ENCODE measurements at places on chromosomes 12 and 14.

GRCh38 chr14:68607081-68607866 is 185.6 kb downstream of the ZFP36L1 start:
- DNase-seq = no peak

GRCh38 chr12:53172352-53172751 is 8.2 kb upstream of the ZNF740 start:
- DNase-seq = no peak

- no peak for DNase-seq
Measured at GRCh38 chr12:46523446-46523845, 150.9 kb upstream of the SLC38A2 start.

- DNase-seq = no peak
Measured at GRCh38 chr12:89235189-89235993, 116.9 kb downstream of the DUSP6 start.

GRCh38 chr12:68013181-68013580 is 23.9 kb downstream of the IFNG-AS1 start:
- no peak for DNase-seq

DNA sequence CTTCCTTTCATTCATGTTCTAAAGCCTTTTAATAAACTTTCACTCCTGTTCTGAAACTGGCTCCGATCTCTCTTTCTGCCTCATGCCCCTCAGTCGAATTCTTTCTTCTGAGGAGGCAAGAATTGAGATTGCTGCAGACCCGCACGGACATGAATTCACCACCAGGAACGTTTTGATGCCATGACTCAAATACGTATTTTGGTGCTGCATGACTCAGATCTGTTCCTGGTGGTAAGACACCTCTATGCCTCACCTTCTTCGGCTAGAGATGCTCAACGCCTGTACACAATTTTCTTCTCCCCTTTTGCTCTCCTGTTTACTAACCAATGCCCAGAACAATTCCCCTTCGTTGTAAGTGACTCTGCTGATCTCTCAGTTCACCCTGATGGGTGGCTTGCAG is 52.0 kb upstream of the RIMBP2 start:
- DNase-seq = no peak

- no peak for DNase-seq
Measured at GRCh38 chr12:120225200-120225558, 24.3 kb upstream of the RPLP0 start.

DNA sequence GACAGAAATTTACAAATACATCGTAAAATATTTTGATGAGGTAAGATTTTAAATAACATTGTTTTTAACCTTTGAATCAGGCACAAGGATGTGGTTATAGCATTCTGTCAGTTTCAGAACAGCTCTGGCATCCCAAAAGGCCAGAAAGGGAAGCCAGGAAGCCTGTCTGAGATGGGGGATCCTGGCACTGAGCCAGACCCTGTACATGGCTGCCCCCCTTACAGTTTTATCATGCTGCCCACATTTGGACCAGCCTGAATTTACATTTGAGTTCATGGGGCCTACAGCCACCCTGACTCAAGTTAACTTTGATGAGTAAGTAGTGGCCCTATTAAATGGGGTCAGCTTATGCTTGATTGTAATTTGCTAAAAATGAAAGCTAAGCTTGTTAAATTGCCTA is 155.6 kb downstream of the PLXNC1 start:
- DNase-seq = no peak

DNA sequence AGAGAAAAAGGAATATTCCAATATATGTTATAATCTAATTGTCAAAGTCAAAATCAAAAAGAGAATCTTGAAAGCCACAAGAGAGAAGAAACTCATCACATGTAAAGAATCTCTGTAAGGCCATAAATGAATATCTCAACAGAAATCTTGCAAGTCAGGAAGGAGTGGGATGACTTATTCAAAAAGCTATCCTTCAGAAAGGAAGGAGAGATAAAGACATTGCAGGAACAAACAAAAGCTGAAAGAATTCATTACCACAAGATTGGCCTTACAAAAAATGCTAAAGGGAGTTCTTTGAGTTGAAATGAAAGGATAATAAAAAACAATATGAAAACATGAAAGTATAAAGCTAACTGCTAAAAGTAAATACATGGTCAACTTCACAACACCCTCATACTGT is 286.8 kb downstream of the LRIG3 start:
- no peak for DNase-seq

- no peak for DNase-seq
Measured at GRCh38 chr14:94945615-94946014, 175.7 kb upstream of the GSC start.

DNA sequence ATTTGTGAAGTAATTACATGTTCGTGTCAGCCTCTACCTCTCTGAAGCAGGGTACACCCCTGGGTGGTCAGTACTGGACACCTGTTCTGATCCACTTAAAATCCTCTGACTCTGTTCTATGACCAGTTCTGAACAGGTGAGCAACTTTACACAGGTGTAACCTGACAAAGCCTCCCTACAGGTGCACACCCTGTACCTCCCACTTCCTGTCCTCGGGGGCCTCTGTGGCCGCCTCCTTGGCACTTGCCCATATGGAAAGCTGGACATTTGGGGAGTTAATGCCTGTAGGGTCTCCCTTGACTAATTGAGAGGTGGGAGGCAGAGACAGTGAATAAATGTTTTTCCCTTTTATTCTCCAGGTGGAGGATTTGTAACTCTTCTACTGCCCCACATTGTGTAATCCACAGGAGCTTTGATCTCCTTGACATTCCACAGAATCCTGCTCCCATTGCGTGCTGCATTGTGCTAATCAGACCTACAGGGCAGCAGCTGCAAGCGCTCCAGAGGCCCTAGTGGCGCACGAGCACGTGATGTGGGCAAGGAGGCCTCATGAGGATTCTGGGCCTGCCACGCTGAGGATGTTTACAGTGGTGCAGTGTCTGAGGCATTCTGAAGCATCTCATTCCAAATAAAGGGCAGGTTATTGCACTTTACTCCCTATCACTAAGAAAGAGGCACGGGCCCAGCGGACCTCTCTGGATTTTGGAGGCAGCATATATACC is 45.8 kb upstream of the BATF start:
- DNase-seq = no peak

- DNase-seq = no peak
Measured at GRCh38 chr14:94405486-94405885, 17.1 kb upstream of the SERPINA1 start.

GRCh38 chr12:30796313-30796780 is 41.6 kb upstream of the CAPRIN2 start:
- DNase-seq = no peak

DNA sequence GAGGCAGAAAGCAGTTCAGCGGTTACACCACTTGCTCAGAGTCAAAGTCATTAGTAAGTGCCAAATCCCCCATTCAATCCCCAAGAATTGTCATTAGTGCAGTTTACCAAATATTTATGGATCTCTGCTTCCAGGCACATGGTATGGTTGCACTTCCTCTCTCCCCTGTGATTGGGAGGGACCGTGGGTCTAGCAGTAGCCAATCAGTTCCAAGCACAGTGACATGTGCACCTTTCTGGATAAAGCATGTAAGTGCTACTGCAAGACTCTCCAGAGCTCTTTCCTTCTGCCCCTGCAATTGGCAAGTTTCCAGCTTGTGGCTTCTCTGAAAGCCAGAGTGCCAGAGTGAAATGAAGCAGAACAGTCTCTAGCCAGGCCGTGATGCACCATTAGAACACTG is 85.3 kb upstream of the FLRT2 start:
- DNase-seq = peak; percentile 89

- no peak for DNase-seq
Measured at GRCh38 chr12:132572106-132572505, 38.3 kb downstream of the LRCOL1 start.

DNA sequence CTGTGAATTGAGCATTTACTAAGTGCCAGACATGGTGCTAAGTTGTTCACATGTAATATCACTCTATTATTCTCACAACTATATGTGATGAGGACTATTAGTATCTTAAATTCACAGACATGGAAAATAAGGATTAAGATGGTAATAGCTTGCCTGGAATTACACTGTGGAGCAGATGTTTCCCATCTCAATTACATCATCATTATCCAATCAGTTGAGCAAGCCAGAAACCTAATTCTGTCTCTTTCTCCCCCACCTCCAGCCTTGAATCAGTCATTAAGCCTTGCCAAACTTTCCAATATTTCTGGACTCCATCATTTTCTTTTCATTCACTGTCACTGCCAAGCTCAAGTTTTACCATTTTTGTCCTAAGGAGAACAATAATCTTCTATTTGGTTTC is 287.8 kb upstream of the KITLG start:
- no peak for DNase-seq

- DNase-seq = no peak
Measured at GRCh38 chr12:50615145-50615906, 110.5 kb downstream of the DIP2B start.

- no peak for DNase-seq
Measured at GRCh38 chr12:96201272-96202227, 7.4 kb downstream of the ELK3 start.

DNA sequence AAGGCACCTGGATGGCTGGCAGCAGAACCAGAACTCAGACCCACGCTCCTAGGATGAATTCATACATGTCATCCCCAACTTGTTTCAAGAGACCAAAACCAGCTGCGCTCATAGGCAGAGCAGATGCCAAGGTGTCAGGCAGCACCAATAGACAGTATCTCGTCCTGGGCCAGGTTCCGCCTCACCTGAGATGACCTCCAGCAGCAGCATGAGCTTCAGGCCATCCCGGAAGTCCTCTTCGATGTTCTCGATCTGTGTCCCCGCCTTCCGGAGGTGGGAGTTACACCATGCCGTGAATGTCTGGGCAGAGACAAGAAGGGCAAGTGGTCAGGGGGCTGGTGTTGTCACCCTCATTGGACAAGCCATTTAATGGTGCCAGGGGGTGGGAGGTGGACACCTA is 53.7 kb downstream of the ACTN1 start:
- no peak for DNase-seq

DNA sequence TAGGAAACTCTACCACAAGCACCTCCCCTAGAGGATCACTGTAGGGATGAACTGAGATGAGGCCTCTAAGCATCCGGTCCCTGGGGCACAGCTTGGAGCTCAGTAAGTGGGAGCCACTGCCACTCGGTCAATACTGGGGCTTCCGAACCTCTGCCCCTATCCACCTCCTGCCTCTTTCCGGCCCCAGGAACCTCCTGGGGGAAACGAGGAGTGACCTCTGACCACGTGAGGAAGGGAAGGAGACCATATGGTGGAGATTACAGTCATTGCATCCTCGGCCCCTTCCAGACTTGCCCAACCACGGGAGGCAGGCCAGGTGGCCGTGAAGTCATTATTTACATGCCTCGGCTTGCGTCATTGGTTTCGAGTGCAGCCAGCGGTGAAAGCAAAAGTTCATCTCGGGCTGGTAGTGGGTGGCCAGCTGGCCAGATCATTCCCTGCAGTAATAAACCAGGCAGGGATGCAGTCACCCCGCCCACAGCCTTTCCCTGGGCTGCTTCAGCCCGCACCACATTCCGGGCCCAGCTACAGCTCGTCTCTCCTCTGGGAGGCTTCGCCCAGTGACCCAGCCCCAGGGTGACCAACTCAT is 65.4 kb downstream of the C14orf132 start:
- peak; percentile 95 for DNase-seq

DNA sequence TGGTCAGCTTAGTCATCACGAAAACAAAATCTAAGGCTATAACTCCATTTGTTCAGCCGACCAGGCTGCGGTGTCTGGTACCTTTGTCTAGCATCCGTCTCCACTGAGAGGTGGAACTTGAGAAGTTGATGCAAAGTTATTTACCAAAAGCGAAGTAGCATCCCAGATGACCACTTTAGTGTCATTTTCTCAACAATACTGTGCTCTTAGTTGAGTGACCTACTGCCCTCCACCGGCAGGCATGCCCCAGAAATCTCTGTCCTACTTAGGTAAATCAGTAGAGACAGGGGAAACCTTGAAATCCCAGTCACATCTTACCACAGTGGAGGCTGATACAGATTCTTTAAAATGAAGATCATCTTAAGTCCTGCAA is 1.3 kb upstream of the ST8SIA1 start:
- no peak for DNase-seq

GRCh38 chr12:68418137-68418460 is 85.9 kb upstream of the MDM1 start:
- DNase-seq = no peak

GRCh38 chr12:132228476-132229192 is 84.4 kb downstream of the NOC4L start:
- no peak for DNase-seq
